ENCODE measurements at places on chromosomes 3 and 15.

- no peak for DNase-seq
Observed at GRCh38 chr3:51948016-51948580, 5.9 kb downstream of the PARP3 start.

- DNase-seq, result no peak
Observed at GRCh38 chr15:94327356-94327936, 96.1 kb downstream of the MCTP2 start.

DNA sequence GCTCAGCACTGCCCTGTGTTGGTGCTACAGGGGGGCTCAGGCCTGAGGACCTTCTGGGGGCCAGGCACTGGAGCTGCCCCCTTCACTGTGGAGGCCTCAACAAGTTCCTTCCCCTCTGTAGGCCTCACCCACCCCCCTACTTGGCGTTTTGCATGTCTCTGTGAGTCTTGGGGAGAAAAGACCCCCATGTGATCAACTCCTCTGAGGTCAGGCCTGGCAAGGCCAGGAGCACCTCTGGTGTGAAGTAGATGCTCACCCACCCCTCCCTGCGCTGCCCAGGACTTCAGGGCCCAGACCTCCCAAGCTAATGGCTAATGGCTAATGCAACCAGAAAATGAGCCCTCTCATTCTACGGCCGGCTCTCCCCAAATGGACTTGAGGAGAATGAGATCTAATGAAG lies 34.2 kb upstream of the CHRNB4 start:
- no peak for DNase-seq

GRCh38 chr3:33419948-33420347 lies 20.3 kb downstream of the UBP1 start:
- DNase-seq, result no peak

DNA sequence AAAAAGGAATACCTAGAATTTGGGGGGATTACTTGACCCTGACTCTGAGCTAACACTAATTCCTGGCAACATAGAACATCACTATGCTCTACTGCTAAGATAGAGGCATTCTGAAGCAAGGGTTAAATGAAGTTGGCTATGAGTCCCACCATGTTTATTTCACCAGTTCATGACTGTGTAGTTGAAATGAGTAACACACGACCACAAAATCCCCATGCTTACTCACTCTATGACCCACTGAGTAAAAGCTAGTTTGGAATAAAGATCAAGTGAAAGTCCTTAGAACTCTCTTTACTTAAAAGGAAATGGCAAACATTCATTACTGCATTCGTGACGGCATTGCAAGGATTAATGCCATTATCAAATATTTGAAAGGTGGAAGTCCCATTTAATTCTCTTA lies 47.4 kb downstream of the MRPL46 start:
- no peak for DNase-seq

GRCh38 chr3:30292192-30292893 lies 314.1 kb upstream of the TGFBR2 start:
- DNase-seq, result no peak

DNA sequence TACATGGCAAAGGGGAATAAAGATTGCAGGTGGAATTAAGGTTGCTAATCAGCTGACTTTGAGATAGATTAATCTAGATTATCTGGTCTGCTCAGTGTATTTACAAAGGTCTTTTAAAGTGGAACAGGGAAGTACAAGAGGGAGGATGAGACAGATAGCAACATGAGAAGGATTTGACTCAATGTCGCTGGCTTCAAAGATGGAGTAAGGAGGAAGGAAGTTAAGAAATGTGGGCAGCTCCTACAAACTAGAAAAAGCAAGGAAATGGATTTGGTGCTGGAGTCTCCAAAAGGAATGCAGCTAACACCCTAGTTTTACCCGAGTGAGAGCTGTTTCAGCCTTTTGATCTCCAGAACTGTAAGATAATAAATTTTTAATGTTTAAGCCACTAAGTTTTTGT lies 180.7 kb upstream of the TTC14 start:
- no peak for DNase-seq

DNA sequence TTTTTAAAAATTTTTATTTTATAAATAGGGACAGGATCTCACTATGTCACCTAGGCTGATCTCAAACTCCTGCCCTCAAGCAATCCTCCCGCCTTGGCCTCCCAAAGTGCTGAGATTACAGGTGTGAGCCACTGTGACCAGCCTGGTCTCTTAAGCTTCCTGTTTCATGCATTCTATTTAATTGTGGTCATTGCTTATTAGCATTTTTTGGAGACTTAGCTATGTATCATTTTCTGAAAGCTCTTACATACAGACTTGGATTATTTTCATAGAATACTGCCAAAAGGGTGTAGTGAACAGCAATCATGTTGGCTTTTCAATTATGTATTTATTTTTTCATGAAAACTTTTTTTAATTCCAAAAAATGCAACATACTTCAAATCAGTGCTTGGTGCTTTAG lies 51.5 kb upstream of the DCUN1D1 start:
- no peak for DNase-seq

DNA sequence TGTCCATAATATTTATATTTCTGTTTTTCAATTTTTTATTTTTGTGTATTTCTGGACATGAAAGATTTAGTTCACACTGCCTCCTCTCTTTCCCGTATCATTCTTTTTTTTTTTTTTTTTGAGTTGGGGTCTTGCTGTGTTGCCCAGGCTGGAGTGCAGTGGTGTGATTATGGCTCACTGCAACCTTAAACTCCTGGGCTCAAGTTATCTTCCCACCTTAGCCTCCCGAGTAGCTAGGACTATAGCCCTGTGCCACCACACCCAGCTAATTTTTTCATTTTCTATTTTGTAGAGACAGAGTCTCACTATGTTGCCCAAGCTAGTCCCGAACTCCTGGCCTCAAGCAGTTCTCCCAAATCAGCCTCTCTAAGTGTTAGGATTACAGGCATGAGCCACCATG lies 53.6 kb downstream of the PRKCI start:
- DNase-seq, result no peak

DNA sequence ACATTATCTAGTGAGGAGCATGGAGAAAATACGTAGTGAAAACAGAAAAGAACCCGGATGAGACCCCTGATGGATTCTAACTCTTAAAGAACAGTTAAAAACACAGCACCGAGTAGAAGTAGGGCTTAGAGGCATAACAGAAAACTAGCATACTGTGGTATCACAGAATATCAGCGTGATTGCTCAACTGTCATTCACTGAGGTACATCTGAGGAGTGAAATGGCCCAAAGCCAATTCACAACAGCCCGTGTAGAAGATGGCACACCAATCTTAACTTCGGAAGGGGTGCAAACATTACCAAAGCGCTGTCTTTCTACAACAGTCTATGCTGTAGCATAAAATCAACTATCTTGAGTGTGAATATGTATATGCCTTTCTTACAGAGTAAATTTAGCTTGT lies 1.8 kb downstream of the CLASP2 start:
- no peak for DNase-seq

DNA sequence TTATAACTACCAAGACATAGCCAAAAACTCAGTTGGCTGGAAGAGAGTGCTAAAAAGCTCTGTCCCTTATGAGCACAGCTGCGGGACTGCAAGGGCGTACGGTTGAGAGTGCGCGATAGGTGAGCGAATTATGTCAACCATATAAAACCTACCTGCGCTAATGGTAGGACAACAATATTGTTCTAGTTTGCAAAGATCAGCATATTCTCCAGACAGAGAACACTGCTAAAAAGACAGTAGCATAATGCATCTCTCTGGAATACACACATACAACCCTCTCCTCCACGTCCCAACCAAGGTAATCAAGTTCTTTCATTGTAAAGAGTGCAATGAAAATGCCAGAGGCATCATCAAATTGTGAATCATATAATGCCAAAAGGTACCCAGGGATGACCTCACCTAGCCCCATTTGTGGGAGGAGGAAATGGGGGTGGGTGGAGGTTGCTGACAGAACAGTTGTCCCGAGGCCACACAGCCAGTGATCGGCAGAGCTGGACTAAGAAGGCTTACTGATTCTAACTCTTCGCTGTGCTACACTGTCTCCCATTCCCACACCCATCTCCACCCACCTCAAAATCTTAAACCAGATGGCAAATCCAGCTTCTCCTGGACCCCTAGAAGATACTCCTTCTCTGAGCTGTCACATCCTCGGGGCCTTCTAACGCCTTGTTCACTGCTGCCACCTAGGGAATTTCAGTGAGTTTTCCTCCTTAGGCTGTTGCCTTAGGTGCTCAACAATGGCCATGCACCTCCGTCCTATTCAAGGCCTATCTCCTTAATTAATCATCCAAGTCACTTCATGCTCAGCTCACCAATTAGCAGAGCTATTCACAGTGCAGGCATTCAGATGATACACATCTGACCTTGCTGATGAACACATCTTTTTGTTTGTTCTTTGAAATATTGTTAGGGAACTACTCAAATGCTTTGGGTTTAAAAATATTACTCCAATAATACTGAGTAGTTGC lies 60.7 kb downstream of the RPL22L1 start:
- no peak for DNase-seq

DNA sequence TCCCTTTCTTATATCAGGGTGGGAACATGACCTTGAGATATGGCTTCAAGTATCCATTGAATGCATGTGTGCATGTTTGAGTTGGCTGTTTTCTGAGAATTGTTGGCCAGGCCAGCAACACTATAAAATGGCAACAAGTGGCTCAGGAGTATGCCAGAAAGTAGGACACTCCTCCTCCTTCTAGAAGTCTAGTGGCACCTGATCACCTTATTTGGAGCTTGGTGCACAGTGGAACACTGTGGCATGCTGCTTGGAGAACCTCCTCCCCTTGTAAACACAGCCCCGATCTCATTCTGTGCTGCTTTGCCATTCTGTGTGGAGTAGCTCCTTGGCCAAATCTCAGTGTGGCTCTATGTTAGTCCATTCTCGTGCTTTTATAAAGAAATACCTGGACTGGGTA lies 114.8 kb upstream of the NDN start:
- DNase-seq, result no peak

- DNase-seq, result no peak
Observed at GRCh38 chr3:140428380-140428779, 249.5 kb upstream of the TRIM42 start.

GRCh38 chr3:145244327-145244726 lies 916.7 kb downstream of the PLOD2 start:
- no peak for DNase-seq

DNA sequence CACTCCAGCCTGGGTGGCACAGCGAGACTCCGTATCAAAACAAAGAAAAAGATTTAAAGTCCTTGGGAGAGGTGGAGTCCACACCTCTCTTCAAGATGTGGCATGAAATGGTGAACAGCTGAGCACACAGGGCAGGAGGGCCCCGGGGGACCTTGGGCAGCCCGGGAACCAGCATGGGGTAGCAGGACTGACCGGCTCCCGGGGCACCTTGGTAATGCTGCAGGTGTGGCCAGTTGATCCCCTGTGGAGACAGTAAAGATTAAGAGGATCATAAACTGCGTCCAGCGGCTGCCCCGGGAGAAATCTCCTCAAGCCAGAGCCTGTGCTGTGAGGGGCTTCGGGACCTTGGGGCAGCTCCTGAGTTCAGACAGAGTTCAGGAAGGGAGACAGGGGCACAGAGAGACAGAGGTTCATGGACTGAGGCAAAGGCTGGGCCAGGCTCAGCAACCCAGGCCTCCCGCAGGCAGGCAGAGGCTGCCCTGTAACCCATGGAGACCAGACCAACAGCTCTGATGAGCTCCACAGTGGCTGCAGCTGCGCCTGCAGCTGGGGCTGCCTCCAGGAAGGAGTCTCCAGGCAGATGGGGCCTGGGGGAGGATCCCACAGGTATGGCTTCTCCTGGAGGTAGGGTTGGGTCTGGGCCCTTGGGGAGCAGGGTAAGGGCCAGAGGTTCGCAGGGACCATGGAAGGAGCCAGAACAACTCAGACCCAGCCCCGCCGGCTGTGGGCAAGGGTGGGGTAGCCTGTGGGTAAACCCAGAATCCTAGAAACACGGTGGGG lies at the start of gene NR2E3:
NR2E3 (plus strand) TSS at position 299 of the 780 bp plus-strand sequence; CDS start at position 489, 190 bp downstream.
- DNase-seq, result no peak

- DNase-seq, result no peak
Observed at GRCh38 chr3:135368781-135369180, 573.7 kb downstream of the EPHB1 start.

GRCh38 chr3:140093742-140094141 lies 158.8 kb downstream of the CLSTN2 start:
- DNase-seq, result no peak

DNA sequence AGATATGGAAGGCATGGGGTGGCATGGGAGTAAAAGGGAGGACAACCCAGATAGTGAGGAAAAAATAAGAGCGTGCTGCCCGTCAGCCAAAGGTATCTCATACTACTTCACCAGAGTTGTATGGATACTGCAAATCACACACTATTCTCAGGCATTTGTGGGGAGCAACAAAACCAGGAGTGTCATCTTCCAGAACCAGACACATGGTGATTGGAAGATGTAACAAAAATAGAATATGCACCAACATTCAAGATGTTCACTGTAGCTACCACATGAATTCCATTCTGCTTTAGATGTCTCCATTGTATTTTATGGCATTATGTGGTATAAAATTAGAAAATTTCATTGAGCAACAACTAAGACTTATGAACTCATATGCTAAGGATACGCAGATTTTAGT lies 34.9 kb downstream of the CD47 start:
- DNase-seq, result no peak

- no peak for DNase-seq
Observed at GRCh38 chr3:107824822-107825371, 265.9 kb downstream of the CD47 start.

DNA sequence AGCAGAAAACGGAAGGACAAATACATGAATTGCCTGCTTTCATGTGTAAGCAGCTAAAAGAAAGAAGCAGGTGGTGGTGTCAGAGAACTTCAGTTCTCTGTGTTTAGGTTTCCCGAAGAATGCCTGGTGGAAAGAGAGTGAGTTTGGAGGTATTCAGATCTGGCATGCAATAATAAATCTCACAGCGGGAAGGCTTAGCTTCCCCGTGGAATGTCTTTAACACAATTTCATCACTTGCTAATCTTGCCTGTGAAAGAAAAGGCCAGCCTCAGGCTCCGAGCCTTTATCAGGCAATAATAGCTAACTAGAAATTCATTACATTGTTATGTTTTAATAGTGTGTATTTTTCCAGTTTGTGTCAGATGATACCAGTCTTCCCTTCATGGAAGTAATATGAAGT lies 220.3 kb downstream of the PDZRN3 start:
- DNase-seq, result no peak

DNA sequence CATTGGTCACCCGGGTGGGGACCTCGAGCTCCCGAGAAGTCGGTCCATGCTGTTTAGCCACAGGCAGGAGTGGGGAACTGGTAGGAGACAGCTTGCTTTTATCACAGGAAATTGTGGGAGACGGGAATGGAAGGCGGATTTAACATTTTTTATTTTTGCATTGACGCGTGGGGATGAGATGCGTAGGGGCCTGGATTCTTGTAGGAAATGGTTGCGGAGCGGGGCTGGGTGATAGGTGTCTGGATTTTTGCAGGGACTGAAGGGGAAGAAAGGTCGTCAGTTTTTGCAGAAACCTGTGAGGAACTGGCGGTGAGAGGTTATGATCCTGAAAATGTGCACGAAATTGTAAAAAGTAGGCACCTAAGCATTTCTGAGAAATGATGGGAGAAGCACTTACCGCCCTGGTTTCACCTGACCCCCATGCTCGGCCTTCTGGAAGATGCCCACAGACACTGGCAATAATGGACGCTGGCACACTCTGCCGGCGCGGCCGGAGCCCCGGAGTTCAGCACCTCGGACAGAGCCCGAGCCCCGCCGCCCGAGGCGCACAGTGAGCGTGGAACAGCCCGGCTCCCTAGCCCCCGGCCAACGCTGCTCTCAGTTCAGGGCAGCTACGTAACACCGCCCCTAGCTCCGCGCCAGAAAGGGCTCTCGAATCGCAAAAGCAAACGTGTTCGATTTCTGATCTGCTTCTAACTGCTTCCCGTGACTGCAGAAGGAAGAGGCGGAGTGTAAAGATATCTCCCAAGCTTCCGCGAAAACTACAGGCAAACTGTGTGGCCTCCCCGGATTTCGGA lies 928 bp downstream of the ANKRD34C start:
- no peak for DNase-seq
